ENCODE measurements at places on chromosomes 16 and 17.

- DNase-seq = no peak
Measured at GRCh38 chr16:85639529-85640253, 26.6 kb downstream of the GSE1 start.

DNA sequence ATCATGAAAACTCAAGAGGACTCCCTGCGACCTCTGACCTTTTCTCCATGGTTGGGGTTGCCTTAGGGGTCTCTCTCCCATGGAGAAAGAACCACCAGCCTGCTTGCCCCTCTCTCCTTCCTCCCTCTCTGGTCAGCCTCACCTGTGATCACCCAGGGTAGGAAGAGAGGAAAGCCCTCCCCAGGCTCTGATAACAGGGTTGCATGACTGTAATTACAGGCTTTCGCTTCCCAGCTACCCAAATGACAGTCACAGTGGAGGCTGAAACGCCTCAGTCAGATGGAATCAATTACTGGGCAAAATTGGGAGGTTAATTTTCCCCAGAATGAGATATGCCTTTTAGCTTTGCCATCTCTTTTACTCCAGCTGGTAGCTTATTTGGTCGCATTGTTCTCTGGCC is 265.8 kb upstream of the SOX9 start:
- DNase-seq = no peak

GRCh38 chr17:4982305-4982704 is 5.2 kb downstream of the CAMTA2 start:
- DNase-seq = no peak

DNA sequence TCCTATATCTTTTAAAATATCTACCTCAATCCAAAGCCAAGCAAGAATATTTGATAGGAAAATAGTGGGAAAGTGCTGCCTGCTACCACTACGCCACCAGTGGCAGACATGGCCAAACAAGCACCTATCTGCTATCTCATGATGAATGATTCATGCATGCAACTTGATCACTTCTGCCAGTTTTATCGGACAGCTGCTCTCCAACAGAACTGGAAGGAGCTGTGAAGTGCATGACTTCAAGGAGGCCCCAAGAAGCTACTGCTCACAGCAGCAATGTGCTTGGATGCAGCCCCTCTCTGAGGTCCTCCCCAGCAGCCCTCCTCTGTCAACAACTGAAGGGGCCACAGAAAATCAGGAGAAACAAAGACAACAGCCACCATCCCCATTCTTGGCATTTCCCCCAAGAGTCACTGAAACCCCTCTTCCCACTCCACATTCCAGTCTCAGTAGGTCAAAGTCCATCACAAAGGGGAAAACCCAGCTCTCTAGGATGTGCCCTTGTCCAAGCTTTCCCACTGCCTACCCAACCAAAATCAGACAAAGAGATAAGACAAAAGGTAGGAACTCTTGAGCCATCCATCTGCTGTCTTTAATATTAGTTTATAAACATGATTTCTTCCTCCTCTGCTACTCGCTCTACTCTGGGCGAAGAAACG is 215.3 kb downstream of the C16orf78 start:
- DNase-seq = peak; percentile 44

GRCh38 chr16:49354101-49354500 is 19.5 kb upstream of the C16orf78 start:
- DNase-seq = no peak

DNA sequence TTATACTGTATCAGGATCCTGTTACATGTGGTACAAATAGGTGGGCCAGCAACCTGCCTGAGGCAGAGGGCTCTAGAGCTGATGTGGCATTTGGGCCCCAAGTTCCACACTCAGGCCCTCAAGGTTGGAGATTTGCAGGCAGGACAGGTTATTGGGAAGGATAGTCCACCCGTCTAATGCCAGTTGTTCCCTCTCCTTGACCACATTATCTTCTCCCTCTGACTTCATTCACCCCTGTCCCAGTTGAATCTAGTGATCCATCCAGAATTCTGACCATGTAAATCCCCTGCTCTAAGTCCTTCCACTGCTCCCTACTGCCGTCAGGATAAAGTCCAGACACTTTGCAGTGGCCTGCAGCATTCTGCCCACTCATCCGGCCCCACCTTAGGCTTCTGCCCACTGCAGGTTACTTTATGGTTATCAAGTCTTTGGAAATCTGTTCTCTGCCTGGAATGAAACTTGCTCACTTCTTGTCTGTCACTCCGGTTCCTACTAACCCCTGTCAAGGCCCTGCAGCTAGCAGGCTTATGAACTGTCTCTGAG is 1.9 kb upstream of the NFATC3 start:
- DNase-seq = no peak

GRCh38 chr17:81195941-81196495 is 26.7 kb downstream of the CEP131 start:
- DNase-seq = no peak

DNA sequence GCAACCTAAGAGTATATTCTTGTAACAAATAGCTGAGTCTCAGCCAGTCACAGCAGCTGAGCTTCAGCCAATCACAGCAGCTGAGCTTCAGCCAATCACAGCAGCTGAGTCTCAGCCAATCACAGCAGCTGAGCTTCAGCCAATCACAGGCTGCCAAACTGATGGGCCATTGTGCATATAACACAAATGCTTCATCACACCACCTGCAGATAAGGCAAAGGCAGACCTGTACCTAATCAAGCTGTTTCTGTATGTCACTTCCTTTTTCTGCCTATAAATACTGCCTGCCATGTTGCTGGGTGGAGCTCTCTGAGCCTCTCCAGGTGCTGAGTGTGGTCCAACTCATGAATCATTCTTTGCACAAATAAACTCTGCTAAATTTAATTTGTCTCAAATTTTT is 19.9 kb downstream of the MYH13 start:
- no peak for DNase-seq

DNA sequence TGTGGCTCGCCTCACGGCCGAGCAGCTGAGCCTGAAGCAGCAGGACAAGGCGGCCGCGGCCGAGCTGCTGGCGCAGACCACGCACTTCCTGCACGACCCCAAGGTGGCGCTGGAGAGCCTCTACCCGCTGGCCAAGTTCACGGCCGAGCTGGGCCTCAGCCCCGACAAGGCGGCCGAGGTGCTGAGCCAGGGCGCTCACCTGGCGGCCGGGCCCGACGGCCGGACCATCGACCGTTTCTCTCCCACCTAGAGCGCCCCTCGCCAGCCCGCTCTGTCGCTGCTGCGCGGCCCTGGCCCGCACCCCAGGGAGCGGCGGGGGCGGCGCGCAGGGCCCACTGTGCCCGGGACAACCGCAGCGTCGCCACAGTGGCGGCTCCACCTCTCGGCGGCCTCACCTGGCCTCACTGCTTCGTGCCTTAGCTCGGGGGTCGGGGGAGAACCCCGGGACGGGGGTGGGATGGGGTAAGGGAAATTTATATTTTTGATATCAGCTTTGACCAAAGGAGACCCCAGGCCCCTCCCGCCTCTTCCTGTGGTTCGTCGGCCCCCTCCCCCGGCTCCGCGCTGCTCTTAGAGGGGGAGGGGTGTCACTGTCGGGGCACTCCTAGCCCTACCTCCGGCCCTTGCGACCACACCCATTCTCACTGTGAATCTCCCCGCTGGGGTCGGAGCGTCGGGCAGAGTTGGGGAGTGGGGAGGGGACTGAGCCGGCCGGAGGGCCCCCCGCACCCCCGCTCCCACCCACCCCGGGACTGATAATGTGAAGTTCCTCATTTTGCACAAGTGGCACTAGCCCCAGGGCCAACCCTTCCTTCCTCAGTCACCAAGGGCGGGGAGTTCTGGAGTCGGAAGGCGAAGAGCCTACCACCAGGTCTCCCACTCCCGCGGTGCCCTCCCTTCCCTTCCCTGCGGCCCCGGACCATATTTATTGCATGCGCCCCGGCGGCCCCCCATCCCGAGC is 4.0 kb downstream of the HIC1 start:
- no peak for DNase-seq

DNA sequence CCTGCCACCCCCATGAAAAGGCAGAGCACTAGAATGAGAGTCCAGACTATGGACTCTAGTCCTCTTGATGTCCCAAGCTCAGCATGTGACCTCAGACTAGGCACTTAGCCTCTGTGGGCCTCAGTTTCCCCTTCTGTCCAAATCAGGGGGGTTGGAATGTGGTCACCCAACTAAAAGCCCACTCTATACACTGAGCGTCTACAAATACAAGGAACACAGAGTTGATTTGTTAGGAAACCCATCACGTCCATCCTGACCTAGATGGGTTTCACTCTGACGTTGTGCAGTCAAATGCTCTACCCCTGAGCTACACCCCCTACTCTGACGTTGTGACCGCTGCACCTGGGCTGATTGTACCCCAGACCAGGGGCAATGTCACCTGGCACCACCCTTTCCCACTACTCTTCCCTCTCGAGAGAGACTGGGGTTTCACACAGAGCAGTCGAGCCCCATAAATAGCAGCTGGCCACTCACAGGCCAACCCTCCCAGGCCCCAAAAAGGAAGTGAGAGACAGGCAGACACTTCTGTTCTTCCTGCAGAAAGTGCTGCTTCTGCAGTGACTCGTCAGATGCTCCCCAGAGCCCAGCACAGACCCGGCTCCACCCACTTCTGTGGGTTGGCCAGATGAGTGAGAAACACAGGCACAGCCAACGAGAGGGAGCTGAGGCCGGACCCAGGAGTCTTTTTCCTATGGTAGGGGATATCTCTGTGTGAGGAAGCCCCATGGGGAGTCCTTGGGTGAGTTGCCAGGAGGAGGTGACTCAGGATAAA is 16.1 kb upstream of the TNFRSF13B start:
- DNase-seq = peak; percentile 57

GRCh38 chr16:3553138-3553923 is 23.9 kb downstream of the NLRC3 start:
- DNase-seq = no peak

- no peak for DNase-seq
Measured at GRCh38 chr17:79842656-79843473, 3.6 kb upstream of the CBX4 start.

- no peak for DNase-seq
Measured at GRCh38 chr17:60827943-60828342, 150.3 kb downstream of the BCAS3 start.

- no peak for DNase-seq
Measured at GRCh38 chr17:76811834-76812233, 56.4 kb upstream of the MGAT5B start.

GRCh38 chr16:53678756-53679343 is 24.8 kb downstream of the RPGRIP1L start:
- DNase-seq = no peak

- DNase-seq = no peak
Measured at GRCh38 chr17:61279476-61280145, 120.0 kb upstream of the TBX2 start.

GRCh38 chr17:74875155-74875976 is 2.6 kb upstream of the FDXR start:
- DNase-seq = no peak

DNA sequence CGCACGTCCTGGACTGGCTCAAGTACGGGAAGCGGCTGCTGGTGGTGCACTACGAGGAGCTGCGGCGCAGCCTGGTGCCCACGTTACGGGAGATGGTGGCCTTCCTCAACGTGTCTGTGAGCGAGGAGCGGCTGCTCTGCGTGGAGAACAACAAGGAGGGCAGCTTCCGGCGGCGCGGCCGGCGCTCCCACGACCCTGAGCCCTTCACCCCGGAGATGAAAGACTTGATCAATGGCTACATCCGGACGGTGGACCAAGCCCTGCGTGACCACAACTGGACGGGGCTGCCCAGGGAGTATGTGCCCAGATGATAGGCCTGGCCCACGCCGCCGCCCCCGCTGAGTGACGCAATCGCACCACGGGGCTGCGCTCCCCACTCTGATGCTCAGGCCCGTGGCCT is 50.2 kb downstream of the WSCD1 start:
- DNase-seq = no peak

DNA sequence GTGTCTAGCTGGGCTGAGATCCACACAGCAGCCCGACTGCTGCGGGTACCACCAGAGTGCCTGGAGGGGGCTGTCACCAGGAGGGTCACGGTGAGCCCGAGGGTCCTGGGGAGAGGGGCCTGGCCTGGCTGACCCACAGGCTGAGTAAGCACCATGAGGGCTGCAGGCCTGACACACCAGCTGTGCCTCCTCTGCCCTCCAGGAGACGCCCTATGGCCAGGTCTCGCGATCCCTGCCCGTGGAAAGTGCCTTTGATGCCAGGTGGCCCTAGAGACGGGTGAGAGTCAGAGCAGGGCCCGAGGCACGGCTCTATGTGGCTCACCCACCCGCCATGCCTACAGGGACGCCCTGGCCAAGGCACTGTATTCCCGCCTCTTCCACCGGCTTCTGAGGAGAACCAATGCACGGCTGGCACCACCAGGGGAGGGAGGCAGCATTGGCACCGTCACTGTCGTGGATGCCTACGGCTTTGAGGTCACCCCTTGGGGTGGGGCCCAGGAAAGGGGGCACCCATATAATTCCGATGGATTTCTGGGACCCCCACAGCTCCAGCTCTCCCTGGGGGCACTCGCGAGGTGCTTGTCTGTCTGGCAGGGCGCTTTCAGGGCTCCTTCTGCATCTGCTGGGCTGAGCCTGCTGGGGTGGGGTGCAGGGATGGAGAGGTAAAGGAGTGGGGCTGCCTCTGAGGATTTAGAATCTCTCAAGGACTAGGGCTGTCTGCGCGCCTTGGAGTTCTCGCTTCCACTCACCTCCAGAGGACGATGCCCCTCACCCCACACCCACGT is 7.1 kb downstream of the MYO15B start:
- no peak for DNase-seq

GRCh38 chr16:85821390-85822135 is 22.1 kb downstream of the COX4I1 start:
- peak; percentile 86 for DNase-seq

DNA sequence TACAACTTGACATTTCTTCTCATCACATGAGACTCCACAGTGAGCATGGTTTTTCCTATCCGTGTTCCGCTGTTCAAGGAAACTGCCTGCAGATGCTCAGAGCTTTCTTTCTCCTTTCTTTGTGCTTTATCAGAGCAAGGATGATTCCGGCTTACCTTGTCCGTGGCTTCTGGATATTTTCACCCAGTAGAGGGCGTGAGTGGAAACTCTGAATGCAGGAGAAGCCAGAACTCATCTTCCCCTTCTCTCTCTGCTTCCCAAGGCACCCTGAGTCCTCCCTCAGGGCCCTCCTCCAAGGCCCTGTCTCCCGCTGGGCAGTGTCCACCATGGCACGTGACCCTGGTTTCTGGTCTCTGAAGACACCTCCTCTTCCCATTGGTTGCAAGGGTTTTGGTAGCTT is 721.1 kb upstream of the RBFOX1 start:
- no peak for DNase-seq

All from left forelimb (tissue), 1 donor.